Hematopoietic multipotent progenitor cell treated with erythropoietin and hydrocortisone succinate and interleukin-3 and kit ligand, for 6 days (in vitro differentiated cells): ENCODE measurements at places on chromosomes 16 and 17.

GRCh38 chr16:84324434-84325262, 30.0 kb downstream of the WFDC1 start:
- DNase-seq = no peak

DNA sequence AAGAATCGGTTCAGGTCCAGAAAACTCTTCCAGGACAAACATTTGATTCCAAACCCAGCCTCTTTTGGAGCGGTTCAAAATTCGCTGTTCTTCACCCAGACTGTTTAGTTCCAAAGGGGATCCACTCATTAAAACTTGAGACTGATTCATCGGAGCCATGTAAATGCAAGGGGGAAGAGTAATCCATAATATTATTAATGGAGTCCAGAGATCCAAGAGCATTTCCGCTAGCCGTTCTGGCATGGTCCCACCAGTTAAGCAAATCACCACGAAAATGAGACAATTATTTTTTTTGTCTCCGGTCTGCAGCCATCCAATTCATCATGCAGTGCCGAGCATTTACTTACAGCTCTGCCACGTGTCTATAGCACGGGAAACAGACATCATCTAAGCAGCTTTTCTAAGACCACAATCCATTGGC, 15.1 kb downstream of the CDH8 start:
- no peak for DNase-seq

DNA sequence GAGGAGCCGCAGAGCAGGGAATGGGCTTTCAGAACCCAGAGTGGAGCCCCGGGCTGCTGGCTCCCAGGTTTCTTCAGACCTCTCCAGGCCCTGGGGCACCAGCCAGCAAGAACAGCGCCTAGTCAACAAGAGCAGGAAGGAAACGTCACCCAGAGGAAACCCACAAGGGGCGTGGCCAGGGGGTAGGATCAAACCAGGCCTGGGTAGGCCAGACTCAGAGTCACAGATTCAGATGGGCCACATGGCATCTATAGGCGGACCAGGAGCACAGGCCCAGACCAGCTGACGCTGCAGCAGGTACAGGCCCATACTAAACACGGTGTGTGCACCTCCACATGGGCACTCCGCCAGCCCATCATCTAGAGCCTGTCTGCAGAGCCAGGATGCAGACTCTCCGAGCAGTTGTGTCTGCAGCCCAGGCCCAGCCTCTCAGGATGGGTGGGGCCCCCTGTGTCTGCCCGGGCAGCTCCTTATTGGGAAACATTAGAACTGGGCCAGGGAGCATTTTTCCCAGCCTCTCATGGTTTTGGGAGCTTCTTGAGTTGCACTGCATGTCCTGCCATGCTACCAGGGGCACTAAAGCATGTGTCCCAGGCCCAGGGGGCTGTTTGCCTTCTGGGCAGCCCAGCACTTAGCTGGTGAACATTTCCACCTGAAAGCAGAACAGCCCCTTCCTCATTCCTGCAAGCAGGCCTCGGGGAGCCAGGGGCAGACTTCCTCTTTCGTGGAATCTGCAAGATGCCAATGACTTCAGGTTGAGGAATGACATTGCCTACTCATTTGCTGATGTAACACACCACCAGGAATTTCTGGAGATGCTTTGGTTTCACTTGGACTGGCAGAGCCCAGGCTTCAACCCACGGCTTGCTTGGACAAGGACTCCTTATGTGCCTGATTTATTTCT, at the start of gene NLRP1:
TSS of gene NLRP1 (minus strand) at position 127 of the 904 bp plus-strand sequence. CDS start 552 bp downstream, outside the sequence.
- DNase-seq = peak; percentile 90

GRCh38 chr17:31385428-31386285, 5.8 kb upstream of the RAB11FIP4 start:
- no peak for DNase-seq

- DNase-seq = no peak
These were observed 270.6 kb downstream of the CPPED1 start for GRCh38 chr16:12532871-12533610.

DNA sequence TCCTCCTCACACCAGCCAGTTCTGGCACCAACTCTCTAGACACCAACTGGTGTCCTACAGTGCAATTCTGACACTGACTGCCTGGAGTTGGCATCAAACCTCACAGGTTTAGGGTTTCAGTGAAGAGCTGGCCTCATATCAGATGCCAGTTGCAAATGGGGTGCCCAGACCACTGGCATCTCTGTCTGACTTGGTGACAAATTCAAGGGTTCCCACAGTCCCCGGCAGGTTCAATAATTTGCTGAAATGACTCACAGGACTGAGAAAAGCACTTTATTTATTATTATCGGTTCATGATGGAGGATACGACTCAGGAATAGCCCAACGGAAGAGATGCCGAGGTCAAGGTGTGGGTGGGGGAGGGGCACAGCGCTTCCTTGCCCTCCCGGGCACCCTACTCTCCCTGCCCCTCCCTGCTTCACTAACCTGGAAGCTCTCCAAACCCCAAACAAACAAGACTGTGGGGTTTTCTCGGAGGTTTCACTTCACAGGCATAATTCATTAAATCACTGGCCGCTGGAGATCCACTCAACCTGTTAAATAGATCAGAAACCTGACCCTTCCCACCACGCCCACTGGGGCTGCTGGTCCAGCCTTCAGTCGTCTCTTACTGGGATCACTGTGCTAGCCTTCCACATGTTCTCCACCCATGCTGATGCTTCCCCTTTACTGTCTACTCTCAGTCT, 1.7 kb upstream of the NLRP1 start:
- DNase-seq = peak; percentile 6

DNA sequence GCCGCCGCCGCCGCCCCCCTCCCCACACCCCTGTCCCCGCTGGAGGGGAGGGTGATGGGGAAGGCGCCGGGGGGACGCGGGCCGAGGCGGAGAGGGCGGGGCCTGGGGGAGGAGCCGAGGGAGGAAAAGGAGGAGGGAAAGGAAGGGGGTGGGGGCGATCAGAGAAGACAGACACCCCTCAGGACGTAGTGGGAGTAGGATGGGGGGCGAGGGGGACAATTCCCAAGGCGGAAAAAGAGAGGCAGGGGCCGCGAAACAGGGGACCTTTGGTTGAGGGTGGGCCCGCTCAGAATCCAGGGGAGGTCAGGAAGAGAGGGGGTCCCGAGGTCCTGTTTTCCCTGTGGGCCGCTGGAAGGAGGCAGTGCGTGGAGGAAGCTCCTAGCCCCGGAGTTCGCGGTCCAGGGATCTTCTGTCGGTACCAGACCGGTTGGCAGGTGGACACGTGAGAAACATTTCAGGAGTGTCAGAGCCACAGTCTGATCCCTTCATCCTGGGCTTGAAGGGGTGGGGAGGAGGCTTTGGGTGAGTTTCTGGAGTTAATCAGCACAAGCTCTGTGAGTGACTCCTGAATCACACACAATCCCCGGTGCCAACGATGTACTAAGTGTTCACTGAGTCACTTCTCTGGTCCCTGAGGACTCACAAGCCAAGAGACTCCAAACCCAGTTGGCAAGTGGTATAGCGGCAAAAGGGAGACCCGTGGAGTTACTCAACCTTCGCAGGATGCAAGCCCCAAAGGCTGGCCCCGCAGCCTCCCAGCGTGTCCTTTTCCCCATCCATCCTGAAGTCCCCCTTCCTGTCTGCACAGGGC, at the start of gene XYLT1:
TSS of gene XYLT1 (minus strand) at position 53 of the 811 bp plus-strand sequence. CDS start 164 bp downstream, outside the sequence.
- peak; percentile 52 for DNase-seq

- DNase-seq = peak; percentile 77
These were observed 23.7 kb downstream of the ARSG start for GRCh38 chr17:68314916-68315535.

DNA sequence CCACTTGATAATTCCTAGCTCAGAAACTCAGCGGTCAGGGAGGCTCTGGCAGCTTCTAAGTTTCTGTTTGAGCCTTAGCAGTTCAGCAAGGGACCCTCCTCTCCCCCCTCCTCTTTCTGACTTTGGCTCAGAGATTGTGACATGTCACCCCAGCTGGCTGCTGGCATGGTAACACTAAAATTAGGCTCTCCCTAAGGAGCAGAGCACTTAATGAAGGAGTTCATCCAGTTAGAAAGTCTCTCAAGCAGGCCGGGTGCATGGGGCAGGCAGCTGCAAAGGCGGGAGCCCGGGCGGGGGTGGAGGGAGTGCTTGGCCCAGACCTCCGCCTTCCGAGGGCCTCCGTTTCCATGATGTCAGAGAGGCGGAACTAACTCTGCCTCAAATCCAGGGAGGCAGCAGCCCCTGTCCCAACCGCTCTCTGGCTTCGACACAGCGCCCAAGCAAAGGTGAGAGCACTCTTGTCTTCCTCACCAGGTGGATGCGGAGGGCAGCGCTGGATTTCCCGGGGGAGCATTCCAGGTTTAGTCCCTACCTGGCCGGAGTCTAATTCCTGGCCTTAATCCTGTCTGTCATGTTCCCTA, 128.0 kb upstream of the PLCG2 start:
- peak; percentile 56 for DNase-seq

GRCh38 chr16:85369741-85370528, 243.2 kb upstream of the GSE1 start:
- DNase-seq = peak; percentile 86

GRCh38 chr17:61770752-61771533, 92.4 kb downstream of the BRIP1 start:
- DNase-seq = no peak

DNA sequence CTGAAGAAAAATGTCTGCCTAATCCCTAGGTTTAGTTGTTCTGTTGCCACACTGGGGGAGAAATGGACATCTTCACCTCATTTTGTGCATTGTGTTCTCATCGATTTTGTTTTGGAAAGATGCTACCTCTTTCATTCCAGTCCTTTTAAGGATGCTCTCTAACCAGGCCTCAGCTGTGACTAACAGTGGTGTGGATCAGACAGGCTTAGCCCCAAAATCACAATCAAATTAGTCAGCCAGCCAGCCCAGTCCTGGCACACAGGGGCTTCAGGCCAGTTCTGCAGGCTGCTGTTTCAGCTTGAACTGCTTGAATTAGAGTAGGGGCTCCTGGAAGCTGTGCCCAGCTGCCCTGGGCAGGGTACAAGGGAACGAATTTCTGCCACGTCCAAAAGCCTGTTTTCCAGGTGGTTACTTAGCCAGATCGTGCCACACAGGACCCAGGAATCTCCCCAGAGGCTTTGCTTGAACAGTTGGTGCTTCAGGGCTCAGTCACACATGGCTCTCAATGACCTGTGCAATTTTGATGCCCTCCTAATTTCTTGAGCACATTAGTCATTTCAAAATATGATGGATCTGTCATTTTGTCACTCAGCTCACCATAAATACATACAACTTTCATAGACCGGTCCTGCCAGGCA, 60.7 kb downstream of the CLEC16A start:
- no peak for DNase-seq

DNA sequence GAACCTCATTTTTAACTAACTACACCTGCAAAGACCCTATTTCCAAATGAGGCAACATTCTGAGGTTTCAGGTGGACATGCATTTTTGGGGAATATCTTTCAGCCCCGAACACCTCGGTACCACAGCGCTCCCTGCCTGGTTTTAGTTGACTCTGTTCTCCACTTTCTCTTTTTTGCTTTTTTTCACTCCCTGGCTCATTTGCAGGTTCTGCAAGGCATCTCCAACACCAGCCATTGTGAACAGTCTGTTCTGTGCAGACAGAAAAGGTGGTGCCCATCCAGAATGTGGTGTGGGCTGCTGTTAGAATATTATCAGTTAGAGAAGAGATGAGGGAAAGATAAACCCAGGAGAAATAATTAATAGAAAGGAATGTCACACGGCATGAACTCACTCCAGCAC, 32.5 kb upstream of the ZCCHC14 start:
- no peak for DNase-seq

GRCh38 chr17:57667461-57667923, 77.6 kb downstream of the CCDC182 start:
- no peak for DNase-seq

- DNase-seq = no peak
These were observed 11.8 kb downstream of the PIK3R6 start for GRCh38 chr17:8855477-8856204.

GRCh38 chr17:16286947-16287562, 66.2 kb downstream of the CENPV start:
- DNase-seq = peak; percentile 15

DNA sequence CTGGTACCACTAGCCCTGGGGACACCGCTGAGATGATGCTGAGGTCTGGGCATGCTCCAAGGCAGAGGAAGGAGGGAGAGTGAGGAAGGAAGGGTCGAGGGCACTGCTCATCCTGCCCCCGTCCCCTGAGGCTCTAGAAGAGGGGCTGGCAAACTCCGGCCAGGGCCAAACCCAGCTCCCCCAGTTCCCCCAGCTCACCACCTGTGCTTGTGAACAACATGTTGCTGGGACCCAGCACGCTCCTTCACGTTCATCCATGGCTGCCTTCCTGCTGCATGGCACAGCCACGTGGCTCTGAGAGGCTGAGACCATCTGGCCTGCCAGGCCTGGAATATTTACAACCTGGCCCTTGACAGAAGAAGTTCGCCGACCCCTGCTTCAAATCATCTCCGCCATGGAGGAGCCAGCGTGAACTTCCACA, 81.2 kb downstream of the RBFOX3 start:
- no peak for DNase-seq

GRCh38 chr16:67419502-67419901, 3.2 kb upstream of the ZDHHC1 start:
- no peak for DNase-seq

GRCh38 chr16:48110982-48111381, 44.8 kb downstream of the ABCC12 start:
- DNase-seq = peak; percentile 27

DNA sequence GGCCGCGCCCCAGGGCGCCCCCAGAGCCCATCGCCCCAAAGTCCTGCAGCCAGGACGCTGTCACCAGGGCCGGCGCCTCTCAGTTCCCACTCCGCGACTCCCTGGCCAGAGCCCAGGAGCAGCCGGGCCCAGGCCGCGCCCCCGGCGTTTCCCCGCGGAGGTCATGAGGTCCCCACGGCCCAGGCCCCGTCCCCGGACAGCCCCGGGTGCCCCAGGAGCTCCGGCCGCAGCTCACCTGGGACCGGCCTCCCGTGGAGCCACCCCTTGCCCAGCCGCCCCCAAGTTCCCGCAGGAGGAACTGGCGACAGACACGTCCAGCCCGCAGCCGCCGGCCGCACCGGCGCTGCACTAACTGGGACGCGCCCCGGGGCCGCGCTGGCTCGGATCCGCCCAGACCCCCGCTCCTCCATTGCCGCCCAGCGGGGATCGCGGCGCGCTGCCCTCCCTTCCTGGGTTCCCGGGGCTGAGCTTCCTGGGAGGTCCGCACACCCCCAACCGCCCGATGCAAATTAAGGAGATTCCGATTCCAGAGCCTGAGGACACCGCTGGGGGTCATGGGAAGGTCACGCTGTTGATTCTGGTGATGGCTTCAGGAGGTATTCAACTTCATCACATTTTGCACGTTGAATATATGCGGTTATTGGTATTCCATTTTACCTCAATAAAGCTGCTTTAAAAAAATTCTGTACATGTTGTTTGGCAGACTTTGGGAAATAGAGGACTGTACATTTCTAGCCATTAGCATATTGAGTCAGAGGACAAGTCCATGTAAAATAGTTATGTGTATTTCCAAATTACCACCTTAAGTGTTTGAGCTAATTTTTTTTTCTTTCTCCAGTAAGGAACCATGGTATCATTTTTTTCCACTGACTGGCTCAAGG, 9.9 kb downstream of the AHSP start:
- peak; percentile 29 for DNase-seq

GRCh38 chr16:16062023-16062937, 112.9 kb downstream of the ABCC1 start:
- peak; percentile 97 for DNase-seq
